ENCODE measurements at places on chromosomes 1 and 21. TPM values are rescaled to one million over a fixed set of nuclear protein-coding genes. Genes with fewer than 3 reads are reported as not detected.

Gene NRIP1
- total RNA-seq = 14.6 TPM

DNA sequence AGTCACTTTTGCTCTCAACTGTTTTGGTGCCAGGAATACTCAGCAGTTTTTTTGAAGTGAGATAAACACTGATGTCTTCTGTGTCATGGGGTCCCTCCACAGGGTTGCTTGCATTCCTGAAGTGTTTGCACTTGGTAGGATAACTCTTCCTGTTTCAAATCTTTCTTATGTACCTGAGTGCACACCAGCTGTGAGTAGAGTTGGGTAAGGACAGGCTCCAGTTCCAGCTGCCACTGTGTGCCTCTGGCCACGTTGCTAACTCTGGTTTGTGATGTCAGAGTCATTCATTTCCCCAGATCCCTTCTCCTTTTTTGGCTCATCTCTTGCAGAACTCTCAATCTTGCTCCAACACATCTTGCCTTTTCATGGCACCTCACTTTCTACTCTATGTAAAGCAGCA lies 356.3 kb upstream of the B3GALT2 start:
- peak overlapping the region; percentile 83 for H3K27ac ChIP-seq
- DNase-seq = no peak
- peaks cover 53% of the 10 kb centered on the region for H3K4me1 ChIP-seq
- H3K36me3 ChIP-seq = no peaks in the 10 kb centered on the region
- no peaks in the 10 kb centered on the region for H3K27me3 ChIP-seq
- peak overlapping the region; percentile 83 for H3K4me3 ChIP-seq

GRCh38 chr1:14937288-14937949 lies 216.1 kb upstream of the TMEM51 start:
- H3K36me3 ChIP-seq = no peaks in the 10 kb centered on the region
- no peaks in the 10 kb centered on the region for H3K4me1 ChIP-seq
- H3K27ac ChIP-seq = no peak overlapping the region
- no peaks in the 10 kb centered on the region for H3K27me3 ChIP-seq

Gene FCRL5
- total RNA-seq = 0.22 TPM

DNA sequence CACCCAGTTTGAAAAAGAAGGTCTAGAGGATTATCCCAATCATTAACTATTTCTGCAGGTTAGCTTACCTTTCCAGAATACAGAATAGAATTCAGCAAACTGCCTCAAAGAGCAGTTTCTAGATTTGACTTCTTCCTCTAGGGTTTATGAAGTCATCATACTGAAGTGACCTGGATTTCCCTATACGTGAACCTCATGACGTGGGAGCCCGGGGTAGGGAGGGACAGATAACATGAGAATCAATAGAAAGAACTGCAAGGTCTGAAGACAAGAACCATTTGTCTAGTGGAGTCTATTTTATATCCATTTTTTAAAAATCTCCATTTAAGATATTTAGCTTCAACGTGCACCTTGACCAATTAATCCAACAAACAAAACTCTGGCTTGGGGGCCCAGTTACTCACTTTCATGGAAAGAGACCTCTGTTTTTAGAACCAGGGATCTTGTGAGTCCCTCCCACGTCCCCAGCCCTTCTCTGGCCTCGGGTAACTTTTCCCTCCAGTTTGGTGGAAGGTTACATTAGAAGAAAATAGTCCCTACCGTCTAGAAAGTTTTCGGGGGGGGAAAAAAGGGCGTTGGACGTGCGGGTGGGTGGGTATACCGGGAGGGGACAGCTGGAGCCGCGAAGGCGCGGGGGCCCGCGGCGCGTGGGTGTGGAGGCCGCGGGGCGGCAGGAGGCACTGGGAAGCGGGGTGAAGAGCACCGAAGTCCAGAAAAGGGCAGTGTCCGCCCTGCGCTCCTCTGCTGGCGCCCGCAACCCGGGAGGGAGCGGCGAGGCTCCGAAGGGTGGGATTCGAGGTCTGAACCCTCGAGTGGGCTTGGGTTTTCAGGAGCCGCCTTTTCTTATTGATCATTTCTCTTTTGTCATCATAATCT lies 13.8 kb upstream of the POGZ start:
- no peaks in the 10 kb centered on the region for H3K36me3 ChIP-seq
- peaks cover 6% of the 10 kb centered on the region for H3K4me1 ChIP-seq
- H3K27me3 ChIP-seq = no peaks in the 10 kb centered on the region
- DNase-seq = no peak
- H3K27ac ChIP-seq = peak overlapping the region; percentile 11
- H3K4me3 ChIP-seq = peak overlapping the region; percentile 77

- no peak for DNase-seq
- no peaks in the 10 kb centered on the region for H3K36me3 ChIP-seq
- H3K27me3 ChIP-seq = no peaks in the 10 kb centered on the region
- no peaks in the 10 kb centered on the region for H3K4me1 ChIP-seq
- H3K27ac ChIP-seq = no peak overlapping the region
Observed at GRCh38 chr1:201460814-201461644, 8.0 kb downstream of the PHLDA3 start.

DNA sequence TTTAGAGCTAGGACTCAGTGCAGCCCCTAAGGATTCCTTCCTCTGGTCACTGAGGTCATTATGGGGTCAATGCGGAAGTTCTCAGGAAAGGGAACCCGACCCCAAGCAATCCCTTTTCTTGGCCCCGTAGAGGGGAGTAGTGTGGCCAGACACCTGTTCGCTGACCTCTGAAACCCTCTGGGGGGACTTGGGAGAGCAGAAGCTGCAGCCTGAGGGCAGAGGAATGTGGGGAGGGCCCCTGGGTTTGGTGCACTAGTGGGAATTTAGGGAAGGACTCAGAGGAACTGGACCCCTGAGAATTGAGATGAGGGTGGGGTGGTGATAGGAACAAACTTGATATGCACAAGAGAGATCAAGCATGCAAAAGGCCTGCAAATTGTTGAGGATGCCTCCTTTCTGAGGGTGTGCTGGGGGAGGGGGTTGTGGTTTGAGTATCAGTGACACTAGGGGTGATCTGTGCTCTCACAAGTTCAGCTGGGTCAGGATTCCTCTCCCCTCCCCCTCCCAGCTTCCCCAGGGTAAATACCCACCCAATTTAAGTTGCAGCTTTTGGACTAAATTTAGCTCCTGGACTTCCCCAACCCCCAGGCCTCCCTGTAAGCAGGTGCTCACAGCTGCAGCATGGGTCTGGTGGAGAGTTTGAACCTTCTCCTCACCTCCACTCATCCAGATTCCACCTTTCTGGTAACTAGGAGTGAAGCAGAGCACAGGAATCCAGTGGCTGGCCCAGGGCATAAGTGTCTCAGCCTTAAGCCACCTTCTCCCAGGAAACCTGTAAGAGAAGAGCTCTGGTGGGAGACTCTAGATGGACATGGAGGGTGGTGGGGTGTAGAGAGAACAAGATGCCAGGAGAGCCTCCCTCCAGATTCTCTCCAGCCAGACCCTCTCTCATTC lies 13.5 kb downstream of the ADAMTSL4 start:
- peaks cover 81% of the 10 kb centered on the region for H3K4me1 ChIP-seq
- peak; percentile 53 for DNase-seq

DNA sequence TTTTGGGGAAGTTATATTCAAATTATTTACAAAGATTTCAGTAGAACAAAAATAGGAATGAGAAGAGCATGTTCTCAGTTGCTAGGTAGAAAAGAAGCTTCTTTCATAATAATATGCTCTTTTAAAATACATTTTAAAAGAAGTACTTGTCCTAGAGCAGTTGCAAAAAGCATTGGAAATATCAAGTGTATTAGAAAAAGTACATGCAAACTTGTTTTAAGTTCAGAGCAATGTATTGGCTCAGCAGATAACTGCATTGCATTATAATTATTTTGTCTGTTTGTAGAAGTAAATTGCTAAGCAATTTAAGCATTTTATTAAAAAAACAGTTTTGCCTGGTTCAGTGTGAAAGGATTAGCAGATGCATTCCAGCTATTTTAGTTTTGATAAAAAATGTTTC lies 806.4 kb downstream of the USP25 start:
- H3K27ac ChIP-seq = no peak overlapping the region
- no peaks in the 10 kb centered on the region for H3K4me1 ChIP-seq

DNA sequence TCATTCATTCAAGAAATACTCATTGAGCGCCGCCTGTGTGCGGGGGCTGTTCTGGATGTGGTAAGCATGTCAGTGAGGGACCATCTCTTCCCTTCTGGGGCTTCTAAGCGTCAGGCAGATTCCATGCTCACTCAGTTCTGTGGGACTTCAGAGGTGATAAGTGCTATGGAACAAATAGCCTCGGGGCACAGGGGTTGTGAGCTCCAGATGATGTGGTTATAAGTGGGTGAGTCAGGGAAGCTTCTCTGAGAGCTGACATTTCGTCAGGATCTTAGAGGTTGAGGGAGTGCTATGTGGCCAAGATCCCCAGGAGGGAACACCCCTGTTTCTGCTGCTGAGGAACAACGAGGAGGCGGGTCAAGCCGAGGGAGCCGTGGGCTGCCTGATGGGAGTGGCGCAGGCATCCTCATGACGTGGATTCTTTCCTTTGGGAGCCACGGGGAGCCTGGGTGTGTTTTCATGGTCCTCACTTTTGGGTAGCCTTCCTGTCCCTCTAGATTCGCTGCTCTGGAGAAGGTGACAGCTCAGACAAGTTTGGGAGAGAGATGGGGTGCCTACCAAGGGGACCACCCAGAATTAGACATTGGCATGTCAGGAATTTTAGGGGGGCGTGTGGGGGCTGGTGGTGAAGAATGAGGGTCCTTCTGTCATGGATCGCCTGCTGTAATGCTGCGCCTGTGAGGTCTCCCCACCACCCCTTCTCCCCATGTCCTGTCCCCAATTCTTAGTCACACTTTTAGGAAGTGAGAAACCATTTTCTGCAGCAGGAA lies 38.5 kb downstream of the HUNK start:
- H3K4me1 ChIP-seq = no peaks in the 10 kb centered on the region
- H3K4me3 ChIP-seq = no peak overlapping the region
- H3K36me3 ChIP-seq = no peaks in the 10 kb centered on the region
- H3K27ac ChIP-seq = no peak overlapping the region
- no peak for DNase-seq

DNA sequence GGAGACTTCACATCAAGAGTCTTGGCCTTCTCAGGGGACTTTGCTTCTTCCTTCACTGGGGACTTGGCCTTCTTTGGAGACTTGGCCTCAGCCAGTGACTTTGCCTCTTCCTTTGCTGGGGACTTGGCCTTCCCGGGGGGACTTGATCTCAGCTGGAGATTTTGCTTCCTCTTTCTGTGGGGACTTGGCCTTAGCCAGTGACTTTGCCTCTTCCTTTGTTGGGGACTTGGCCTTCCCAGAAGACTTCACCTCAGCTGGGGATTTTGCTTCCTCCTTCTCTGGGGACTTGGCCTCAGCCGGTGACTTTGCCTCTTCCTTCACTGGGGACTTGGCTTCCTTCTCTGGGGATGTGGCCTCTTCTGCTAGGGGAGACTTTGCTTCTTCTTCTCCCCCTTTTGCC lies 13.5 kb upstream of the CD2 start:
- H3K27me3 ChIP-seq = no peaks in the 10 kb centered on the region
- no peak overlapping the region for H3K4me3 ChIP-seq
- no peak overlapping the region for H3K27ac ChIP-seq
- H3K36me3 ChIP-seq = no peaks in the 10 kb centered on the region
- DNase-seq = no peak

DNA sequence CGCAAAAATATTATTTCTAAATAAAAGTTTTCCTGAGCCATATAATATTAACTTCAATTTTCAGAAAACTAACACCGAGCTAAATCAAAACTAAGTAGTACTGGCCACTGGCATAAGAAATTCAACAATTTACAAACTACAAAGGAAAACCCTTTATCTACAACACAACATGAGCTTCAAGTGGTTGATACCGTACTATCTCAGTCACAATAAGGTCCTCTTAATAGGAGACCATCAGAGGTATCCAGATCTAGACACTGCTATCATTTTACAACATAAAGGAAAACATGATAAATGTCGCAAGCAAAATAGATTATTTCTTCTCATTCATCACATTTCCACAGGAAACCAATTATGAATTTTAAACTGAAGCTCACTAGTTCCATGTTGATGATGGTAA lies 39.5 kb downstream of the GATAD2B start:
- peaks cover 8% of the 10 kb centered on the region for H3K36me3 ChIP-seq
- peaks cover 19% of the 10 kb centered on the region for H3K4me1 ChIP-seq
- no peaks in the 10 kb centered on the region for H3K27me3 ChIP-seq
- H3K4me3 ChIP-seq = no peak overlapping the region
- no peak for DNase-seq

GRCh38 chr21:42073145-42074099 lies 2.3 kb downstream of the UMODL1 start:
- H3K4me1 ChIP-seq = no peaks in the 10 kb centered on the region
- H3K27ac ChIP-seq = no peak overlapping the region
- H3K4me3 ChIP-seq = no peak overlapping the region
- H3K36me3 ChIP-seq = no peaks in the 10 kb centered on the region
- no peaks in the 10 kb centered on the region for H3K27me3 ChIP-seq

DNA sequence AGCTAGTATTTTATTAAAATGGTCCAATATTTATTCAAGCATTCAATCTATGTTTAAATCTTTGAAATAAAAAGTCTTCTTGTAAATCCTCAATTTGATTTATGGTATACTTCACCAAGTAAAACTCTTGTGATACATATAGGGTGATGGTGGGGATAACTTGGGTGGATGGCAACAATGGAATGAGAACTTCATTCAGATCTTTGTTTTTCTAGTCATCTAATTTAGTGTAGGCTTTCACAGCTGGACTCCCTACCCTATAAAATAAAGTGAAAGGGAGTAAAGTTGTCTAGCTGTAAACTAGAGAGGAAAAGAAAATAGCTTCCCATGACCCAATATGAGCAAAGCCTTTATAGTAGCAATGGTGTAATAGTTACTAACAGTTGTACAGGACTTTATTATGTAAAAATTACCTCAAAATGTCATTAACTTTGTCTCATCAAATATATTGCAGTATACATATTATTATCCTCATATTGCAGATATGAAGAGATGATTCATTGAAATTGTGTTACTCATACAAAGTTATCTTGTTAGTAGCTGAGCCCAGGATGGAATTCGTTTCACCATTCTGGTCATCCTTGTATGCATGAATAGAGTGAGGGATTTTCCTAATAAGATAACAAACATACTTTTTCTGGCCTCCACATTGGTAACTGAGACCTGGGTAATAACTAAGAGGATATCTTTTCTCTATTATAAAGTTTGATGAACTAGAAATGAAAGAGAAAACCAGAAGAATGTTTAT lies 1377.7 kb upstream of the ADGRL4 start:
- no peaks in the 10 kb centered on the region for H3K4me1 ChIP-seq
- no peak for DNase-seq
- H3K4me3 ChIP-seq = no peak overlapping the region
- H3K36me3 ChIP-seq = no peaks in the 10 kb centered on the region
- no peaks in the 10 kb centered on the region for H3K27me3 ChIP-seq
- H3K27ac ChIP-seq = no peak overlapping the region

- peaks cover 4% of the 10 kb centered on the region for H3K36me3 ChIP-seq
- H3K27me3 ChIP-seq = no peaks in the 10 kb centered on the region
- no peak for DNase-seq
- H3K27ac ChIP-seq = no peak overlapping the region
- H3K4me1 ChIP-seq = peaks cover 18% of the 10 kb centered on the region
Observed at GRCh38 chr1:27592931-27593677, 10.8 kb downstream of the AHDC1 start.

GRCh38 chr1:98991127-98992012 lies 13.3 kb downstream of the PLPPR5 start:
- H3K36me3 ChIP-seq = no peaks in the 10 kb centered on the region
- H3K27me3 ChIP-seq = no peaks in the 10 kb centered on the region
- H3K27ac ChIP-seq = no peak overlapping the region
- no peak for DNase-seq

- H3K27ac ChIP-seq = no peak overlapping the region
- DNase-seq = no peak
- peaks cover 29% of the 10 kb centered on the region for H3K36me3 ChIP-seq
- no peak overlapping the region for H3K4me3 ChIP-seq
Observed at GRCh38 chr1:6221210-6221784, 14.5 kb downstream of the ICMT start.

- no peaks in the 10 kb centered on the region for H3K4me1 ChIP-seq
- H3K4me3 ChIP-seq = no peak overlapping the region
- no peak for DNase-seq
Observed at GRCh38 chr21:29928537-29928936, 11.3 kb downstream of the GRIK1 start.
